ENCODE measurements at places on chromosomes 16 and 17.

- DNase-seq = no peak
Measured at GRCh38 chr17:12114686-12115418, 94.2 kb downstream of the MAP2K4 start.

DNA sequence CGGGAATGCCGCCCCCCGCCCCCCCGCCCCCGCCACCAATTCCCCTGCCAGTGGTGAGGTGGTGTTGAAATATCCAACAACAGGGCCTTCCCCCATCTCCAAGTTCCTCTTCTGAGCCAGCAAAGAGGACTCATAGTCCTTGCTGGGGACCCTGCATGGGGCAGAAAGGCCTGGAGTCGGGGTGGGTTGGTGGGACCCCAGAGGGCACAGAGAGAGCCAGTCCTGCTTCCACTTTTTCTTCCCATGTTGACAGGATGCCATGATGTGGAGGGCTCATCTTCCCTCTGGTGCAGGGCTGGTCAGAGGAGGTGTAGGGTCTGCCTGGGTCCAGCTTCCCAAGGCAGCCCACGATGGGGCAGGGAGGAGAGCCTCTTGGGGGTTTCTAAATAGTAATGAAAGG is 49.0 kb upstream of the PIK3R6 start:
- DNase-seq = no peak

- no peak for DNase-seq
Measured at GRCh38 chr16:11824362-11824761, 27.0 kb downstream of the RSL1D1 start.

- no peak for DNase-seq
Measured at GRCh38 chr17:79872762-79873161, 33.5 kb upstream of the CBX4 start.

GRCh38 chr17:4049546-4049945 is 85.3 kb upstream of the ATP2A3 start:
- DNase-seq = no peak

Measured in H9 (cell line).